ENCODE measurements at places on chromosomes 1 and 21. TPM values are rescaled to one million over a fixed set of nuclear protein-coding genes. Genes with fewer than 3 reads are reported as not detected.

SLC2A5 gene
- total RNA-seq: 0.90 TPM

GRCh38 chr21:45264912-45265515 is 22.7 kb downstream of the POFUT2 start:
- ATAC-seq: peak; percentile 21

GPR157 gene
- 2.4 TPM for total RNA-seq

- no peak for ATAC-seq
Measured at GRCh38 chr1:200642481-200642880, 21.9 kb upstream of the KIF14 start.

- peak; percentile 42 for ATAC-seq
Measured at GRCh38 chr1:161037661-161038522, 872 bp downstream of the TSTD1 start.

EEIG2 gene
- 22.6 TPM for total RNA-seq

GRCh38 chr1:97909266-97909665 is 11.6 kb downstream of the DPYD start:
- no peak for ATAC-seq

CLIC6 gene
- total RNA-seq: 0.60 TPM

DNA sequence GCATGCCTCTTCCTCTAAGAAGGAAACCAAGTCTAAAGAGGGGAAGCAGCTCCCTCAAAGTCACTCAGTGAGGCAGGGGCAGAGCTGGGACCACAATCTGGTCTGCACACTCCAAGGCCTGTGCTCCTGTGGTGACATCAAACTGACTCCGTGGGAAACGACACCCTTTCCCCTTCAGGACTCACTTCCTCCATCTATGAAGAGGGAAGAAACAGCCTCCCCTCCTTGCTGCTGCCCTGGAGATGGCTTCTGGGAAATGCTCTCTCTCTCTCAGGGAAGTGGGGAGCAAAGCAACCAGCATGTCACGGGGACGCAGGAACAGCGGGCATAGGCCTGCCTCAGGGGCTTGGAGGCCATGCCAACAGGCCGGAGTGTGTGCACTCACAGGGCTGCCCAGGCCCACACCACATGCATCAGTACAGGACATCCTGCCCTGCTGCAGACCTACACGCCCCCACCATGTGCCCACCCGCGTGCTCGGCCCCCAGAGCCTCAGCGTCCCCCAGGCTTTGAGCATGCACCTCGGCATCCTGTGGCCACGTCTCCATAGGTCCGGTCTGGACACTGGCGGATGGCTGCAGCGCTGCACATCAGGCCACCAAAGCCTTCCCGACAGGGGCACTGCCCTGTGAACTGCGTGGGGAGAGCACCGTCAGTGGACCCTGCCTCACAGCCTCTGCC is 25.7 kb downstream of the LAMB3 start:
- ATAC-seq: no peak

GRCh38 chr1:206430031-206430983 is 40.0 kb upstream of the IKBKE start:
- peak; percentile 95 for ATAC-seq

DNA sequence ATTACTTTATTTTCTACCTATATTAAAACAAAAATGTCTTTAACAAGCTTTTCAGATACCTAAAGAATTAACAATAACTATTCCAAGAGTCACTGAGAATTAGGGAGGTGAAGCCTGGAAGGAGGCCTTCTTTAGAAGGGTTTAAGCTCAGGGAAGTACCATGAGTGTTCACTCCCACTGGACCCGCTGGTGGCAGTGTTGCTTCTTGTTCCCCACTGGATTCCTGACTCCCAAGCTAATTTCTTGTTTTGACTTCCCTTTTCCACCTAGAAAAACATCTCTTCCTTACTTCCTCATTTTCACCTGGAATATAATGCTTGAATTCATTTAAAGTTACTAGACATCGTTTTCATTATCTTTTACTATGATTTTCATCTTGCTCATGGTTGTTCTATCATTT is 264.2 kb downstream of the HMCN1 start:
- ATAC-seq: no peak

DNA sequence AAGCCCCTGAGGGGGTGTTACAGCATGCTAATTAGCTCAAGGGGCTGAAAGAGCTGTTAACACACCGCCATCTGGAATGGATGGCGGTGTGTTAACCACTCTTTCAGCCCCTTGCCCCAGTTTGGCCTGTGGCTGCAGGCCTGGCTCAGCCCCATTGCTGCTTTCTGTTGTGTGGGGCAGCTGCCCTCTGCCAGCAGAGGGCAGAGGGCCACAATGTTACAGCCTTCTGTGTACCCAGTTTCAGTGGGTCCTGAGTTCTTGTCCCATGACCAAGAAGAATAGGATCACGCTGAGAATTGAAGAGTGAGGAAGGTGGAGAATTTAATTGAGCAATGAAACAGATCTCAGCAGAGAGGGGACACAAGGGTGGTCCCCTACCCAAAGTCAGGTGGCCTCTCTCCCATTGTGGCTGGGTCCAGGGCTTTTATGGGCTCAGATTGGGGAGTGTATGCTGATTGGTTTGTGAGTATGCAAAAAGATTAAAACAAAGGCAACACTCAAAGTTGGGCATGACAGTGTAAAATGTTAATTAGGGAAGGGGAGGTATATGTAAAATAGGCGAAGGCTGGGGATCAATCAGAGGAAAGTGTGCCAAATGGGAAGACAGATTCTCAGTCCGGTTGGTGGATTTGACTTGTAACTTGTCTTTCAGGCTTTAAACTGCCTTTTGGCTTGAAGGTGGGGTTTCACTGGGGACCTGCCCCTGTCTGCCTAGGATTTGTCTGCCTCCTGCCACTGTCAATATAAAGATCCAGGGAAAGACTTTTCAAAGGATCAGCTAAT is 142.2 kb downstream of the RABGAP1L start:
- no peak for ATAC-seq

GUCA2A gene
- total RNA-seq: not detected

GRCh38 chr1:92797961-92798360 is 13.1 kb upstream of the EVI5 start:
- ATAC-seq: no peak

GRCh38 chr21:35484851-35485250 is 435.7 kb upstream of the RUNX1 start:
- ATAC-seq: no peak

DNA sequence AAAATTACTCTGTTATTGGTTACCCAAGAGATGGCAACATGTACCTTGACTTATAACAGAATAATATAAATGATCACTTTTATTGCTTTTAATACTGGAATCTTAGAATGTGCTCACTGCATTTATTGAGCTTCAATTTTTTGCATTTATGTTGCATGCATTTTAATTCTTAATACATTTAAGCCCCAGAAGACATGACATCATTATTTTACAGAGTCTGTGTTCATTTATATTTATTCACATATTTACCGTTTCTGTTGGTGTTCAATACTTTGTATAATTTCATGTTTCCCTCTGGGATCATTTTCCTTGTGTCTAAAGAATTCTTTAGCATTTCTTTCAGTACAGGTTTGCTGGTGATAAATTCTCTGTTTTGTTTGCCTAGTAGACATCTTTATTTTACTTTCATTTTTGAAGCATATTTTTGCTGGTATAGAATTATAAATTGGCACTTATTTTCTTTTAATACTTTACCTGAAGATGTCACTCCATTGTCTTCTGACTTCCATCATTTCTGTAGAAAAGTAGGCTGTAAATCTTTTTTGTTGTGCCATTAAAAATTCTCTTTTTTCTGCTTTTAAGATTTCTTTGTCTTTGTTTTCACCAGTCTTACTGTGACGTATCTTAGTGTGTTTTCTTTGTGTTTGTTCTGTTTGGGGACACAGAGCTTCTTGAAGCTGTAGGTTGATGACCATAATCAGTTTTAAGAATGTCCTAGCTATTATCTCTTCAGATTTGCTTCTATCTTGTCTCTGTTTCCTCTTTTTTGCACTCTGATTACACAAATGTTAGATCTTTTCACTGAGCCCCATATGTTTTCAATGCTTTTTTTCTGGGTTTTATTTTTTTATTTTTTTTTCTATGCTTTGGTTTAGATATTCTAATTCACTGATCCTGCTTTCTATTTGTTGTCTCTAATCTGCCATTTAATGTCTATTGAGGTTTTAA is 26.9 kb downstream of the DISP3 start:
- no peak for ATAC-seq

DNA sequence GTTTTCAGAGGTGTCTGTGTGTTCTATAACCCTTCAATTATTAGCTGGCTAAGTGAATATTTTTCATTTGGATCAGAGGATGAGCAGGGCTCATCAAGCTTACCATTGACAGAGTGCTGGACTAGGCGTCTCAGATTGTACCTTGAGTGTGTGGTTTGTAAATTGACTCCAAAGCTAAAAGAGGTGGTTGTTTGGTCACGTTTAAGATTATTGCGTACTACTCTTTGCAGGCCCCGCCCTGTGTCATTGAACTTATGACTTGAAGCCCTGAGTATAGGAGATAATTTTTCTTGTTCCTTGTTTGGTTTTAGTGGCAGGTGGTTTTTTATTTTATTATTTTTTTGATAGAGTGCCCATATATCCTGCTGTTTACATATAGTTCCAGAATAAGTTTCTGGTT is 17.7 kb downstream of the MRPS6 start:
- no peak for ATAC-seq

TGFBR3 gene
- 59.7 TPM for total RNA-seq

- ATAC-seq: no peak
Measured at GRCh38 chr21:20646431-20647165, 351.6 kb upstream of the NCAM2 start.

DNA sequence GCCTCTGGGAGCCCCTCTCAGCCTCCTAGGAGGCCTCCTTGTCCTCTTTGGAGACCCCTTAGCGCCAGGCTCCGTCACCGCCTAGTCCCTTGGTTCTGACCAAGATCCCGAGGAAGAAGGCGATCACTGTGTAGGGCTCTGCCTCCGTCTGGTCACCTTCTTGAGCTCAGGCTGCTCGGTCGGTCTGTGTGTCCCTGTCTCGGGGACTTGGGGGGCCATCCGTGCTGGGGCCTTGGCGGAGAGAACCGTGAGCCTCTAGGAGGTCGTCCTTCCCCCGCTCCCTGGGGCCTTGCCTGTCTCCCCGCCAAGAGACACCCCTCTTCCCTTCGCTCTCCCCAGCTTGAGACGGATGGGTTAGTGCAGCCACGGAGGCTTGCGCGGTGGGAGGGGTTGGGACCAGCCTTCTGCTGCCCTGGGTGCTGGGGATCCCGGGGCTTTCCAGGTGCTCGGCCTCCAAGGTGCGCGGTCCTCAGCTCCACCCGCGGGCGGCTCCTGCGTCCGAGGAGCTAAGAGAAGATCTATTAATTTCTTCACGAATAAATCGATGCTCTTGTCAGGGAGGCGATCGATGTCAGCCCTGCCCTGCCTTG is 701 bp upstream of the INSRR start:
- peak; percentile 52 for ATAC-seq

COL18A1 gene
- total RNA-seq: 9.3 TPM

DNA sequence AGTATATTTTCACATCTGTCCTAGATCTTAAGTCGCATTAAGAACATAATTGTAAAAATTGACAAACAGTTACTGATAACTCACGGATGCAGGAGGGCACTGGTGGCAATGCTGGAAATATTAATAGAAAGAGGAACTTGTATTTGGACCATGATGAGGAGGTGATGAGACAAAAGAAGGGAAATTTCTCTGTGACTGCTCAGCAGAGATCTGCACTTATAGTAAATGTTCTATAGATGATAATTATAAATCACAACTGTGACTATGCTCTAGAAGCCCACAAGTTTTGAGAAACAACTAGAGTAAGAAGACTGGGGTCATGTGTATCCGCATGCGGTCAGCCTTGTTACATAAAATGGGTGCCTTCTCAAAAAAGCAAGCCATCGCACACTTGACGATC is 8.7 kb upstream of the DUSP12 start:
- no peak for ATAC-seq

Data from motor neuron (in vitro differentiated cells).